ENCODE measurements at places on chromosomes 3 and 15. TPM values are rescaled to one million over a fixed set of nuclear protein-coding genes. Genes with fewer than 3 reads are reported as not detected.

DNA sequence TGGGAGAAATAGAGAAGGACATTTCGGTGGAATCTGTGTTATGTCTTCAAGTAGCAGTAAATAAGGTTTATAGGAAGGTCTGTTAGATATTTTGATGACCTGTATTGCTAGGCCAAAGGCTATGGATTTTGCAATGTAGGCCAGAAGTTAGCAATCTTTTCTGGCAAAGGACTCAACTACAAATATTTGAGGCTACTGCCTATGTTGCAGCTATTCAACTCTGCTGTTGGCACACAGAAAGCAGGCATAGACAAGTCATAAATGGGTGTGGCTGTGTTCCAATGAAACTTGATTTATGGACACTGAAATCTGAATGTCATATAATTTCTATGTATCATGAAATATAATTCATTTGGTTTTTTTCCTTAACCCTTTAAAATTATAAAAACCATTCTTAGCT is 438.7 kb upstream of the C2CD4B start:
- no peak for DNase-seq
- no peak overlapping the region for H3K27ac ChIP-seq
- H3K27me3 ChIP-seq = no peaks in the 10 kb centered on the region
- H3K4me1 ChIP-seq = peaks cover 3% of the 10 kb centered on the region
- H3K4me3 ChIP-seq = no peak overlapping the region
- H3K36me3 ChIP-seq = no peaks in the 10 kb centered on the region

GRCh38 chr15:65533057-65533756 is 2.9 kb downstream of the HACD3 start:
- H3K27ac ChIP-seq = no peak overlapping the region
- no peak for DNase-seq
- no peaks in the 10 kb centered on the region for H3K27me3 ChIP-seq
- no peaks in the 10 kb centered on the region for H3K36me3 ChIP-seq
- H3K4me1 ChIP-seq = peaks cover 31% of the 10 kb centered on the region
- H3K4me3 ChIP-seq = no peak overlapping the region

Gene CADM2
- 11.6 TPM for total RNA-seq

DNA sequence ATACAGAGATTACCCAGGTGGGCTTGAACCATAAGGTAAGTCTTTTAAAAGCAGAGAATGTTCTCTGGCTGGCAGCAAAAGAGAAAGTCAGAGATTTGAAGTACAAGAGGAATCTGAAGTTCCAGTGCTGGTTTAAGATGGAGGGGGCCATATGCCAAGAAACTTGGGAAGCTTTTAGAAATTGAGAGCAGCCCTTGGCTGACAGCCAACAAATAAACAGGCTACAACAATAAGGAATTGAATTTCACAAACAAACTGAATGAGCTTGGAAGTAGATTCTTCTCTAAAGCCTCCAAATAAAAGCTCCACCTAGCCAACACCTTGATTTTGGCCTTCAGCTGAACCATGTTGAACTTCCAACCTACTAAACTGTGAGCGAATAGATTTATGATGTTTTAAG is 85.7 kb downstream of the TRIM42 start:
- H3K4me1 ChIP-seq = no peaks in the 10 kb centered on the region
- DNase-seq = peak; percentile 8
- H3K4me3 ChIP-seq = no peak overlapping the region
- no peaks in the 10 kb centered on the region for H3K27me3 ChIP-seq
- no peak overlapping the region for H3K27ac ChIP-seq

Gene GREM1
- 46.1 TPM for total RNA-seq

DNA sequence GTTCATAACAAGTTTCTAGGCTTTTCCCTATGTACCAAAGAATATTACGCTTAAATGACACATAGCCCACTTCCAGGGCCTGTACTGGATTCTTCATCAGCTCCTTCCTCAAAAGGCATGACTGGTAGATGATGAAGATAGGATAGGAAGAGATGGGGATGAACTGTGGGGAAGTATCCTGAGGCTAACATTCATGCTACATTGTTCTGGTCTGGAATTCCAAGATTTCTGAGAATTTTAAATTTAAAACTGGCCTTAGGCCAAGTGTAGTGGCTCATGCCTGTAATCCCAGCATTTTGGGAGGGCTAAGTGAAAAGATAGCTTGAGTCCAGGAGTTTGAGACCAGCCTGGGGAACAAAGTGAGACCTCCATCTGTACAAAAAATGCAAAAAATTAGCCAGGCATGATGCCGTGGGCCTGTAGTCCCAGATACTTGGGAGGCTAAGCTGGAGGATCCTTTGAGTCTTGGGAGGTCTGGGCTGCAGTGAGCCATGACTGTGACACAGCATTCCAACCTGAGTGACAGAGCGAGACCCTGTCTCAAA is 160.1 kb upstream of the PLAAT1 start:
- H3K4me1 ChIP-seq = no peaks in the 10 kb centered on the region
- no peak overlapping the region for H3K4me3 ChIP-seq
- no peaks in the 10 kb centered on the region for H3K36me3 ChIP-seq
- no peak for DNase-seq

Gene TRAIP
- 1.3 TPM for total RNA-seq

Gene BFSP2
- total RNA-seq = not detected

GRCh38 chr15:90939756-90940155 is 4.7 kb downstream of the UNC45A start:
- DNase-seq = no peak
- H3K27me3 ChIP-seq = no peaks in the 10 kb centered on the region
- H3K4me1 ChIP-seq = peaks cover 22% of the 10 kb centered on the region
- no peak overlapping the region for H3K27ac ChIP-seq
- no peak overlapping the region for H3K4me3 ChIP-seq
- peaks cover 73% of the 10 kb centered on the region for H3K36me3 ChIP-seq

Data from esophagus muscularis mucosa (tissue), 4 donors.